ENCODE measurements at places on chromosomes 3 and 15.
A peak's percentile ranks its signal among the peaks of the same experiment; 100 is the strongest.

- DNase-seq = no peak
These were observed 320.6 kb downstream of the MECOM start for GRCh38 chr3:169342652-169343505.

GRCh38 chr3:138297059-138297607, 32.5 kb downstream of the NME9 start:
- no peak for DNase-seq

- DNase-seq = no peak
These were observed 22.1 kb downstream of the MASP1 start for GRCh38 chr3:187269486-187269885.

GRCh38 chr15:77985031-77985930, 92.2 kb downstream of the TBC1D2B start:
- DNase-seq = no peak

DNA sequence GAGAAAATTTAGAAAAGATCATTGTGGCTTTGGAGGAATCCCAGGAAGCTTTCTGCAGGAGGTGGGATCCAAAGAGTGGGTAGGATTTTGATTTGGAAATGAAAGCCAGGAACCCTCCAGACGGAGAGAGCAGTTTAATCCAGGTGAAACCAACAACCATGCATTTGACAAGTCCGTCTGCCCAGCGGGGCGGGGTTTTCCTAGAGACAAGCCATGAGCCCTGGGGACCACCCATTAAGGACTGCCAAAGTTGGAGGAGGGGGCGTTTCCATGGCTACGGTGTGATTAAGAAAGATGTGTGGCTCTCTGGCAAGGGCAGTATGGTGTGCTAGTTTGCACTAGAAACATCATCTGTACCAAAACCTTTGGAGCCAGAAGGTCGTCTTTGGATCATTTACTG, 53.4 kb downstream of the SRGAP3 start:
- DNase-seq = no peak

GRCh38 chr15:60949039-60949977, 279.8 kb downstream of the RORA start:
- DNase-seq = no peak

- no peak for DNase-seq
These were observed 143.6 kb upstream of the GOLIM4 start for GRCh38 chr3:168239287-168239686.

- DNase-seq = no peak
These were observed 26.8 kb downstream of the NPHP3 start for GRCh38 chr3:132695422-132695821.

GRCh38 chr3:158668506-158668905, 3.9 kb downstream of the LXN start:
- no peak for DNase-seq

DNA sequence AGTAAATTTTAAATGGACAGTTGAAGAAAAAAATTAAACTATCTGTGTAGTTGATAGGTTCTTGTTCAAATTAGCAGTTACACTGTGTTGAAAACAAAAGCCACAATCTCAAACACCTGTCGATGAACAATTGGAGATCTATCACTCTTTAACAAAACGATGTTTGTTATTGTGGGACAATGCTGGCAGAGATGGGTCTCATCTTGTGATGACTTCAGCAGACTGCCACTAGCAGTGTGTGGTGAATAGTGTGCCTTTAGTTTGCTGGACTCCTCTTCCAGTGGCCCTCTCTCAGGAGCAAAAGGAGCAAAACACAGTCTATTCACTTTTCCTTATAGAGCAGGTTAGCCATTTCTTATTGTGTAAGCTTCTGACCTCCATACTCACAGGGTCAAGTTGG, 14.7 kb upstream of the TRIM59 start:
- no peak for DNase-seq

- no peak for DNase-seq
These were observed 104.6 kb downstream of the APBA2 start for GRCh38 chr15:28990390-28990789.

GRCh38 chr3:50466177-50466576, 37.3 kb downstream of the CACNA2D2 start:
- peak; percentile 43 for DNase-seq

DNA sequence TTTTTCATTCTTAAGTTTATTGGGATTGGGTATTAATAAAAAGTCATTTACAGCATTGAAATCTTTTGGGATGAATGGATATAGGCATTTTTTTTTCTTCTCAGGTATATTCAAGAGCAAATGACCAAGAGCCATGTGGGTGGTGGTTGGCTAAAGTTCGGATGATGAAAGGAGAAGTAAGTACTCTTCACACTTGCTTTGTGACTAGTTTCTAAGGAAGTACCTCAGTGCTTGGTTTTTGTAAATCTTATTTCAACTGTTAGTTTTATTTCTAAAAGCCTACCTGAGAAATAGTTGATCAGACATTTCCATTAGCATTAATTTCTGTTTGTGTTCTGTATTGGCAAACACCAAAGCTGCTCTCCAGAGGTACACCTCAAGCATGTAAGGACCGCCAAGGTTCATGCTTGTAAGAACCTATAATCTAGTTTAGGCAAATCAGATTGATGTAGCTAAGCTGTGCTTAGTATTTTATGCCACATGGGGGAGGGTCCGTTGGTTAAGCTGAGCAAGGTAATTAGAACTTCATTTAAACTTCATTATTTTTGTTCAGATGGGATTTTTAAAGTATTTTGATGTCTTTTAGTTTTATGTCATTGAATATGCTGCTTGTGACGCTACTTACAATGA, 35.4 kb downstream of the FXR1 start:
- DNase-seq = no peak

DNA sequence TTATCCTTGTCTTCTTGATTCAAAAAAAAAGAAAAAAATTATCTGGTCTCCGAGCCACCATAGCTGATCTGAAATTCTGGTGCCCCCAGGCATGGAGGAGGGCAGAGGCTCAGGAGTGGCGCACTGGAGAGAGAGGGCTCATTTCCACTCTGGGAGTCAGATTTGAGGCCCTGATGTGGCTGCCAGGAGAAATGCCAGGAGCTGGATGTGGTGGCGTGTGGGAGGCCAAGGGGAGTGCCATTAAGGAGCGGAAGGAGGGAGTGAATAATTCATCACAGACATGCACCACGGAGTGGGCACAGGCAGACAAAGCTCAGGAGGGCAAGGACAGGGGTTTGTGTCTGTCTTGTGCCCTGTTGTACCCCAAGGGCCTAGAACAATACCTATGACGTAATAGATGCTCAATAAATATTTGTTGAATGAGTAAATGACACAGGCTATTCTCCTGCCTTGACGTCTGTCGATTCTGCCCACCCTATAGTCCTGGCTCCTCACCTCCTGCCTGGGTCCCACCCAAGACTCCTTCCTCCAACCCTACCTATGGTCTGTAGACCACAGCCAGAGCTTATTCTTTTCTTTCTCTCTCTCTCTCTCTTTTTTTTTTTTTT, 12.0 kb upstream of the GRIP2 start:
- no peak for DNase-seq

DNA sequence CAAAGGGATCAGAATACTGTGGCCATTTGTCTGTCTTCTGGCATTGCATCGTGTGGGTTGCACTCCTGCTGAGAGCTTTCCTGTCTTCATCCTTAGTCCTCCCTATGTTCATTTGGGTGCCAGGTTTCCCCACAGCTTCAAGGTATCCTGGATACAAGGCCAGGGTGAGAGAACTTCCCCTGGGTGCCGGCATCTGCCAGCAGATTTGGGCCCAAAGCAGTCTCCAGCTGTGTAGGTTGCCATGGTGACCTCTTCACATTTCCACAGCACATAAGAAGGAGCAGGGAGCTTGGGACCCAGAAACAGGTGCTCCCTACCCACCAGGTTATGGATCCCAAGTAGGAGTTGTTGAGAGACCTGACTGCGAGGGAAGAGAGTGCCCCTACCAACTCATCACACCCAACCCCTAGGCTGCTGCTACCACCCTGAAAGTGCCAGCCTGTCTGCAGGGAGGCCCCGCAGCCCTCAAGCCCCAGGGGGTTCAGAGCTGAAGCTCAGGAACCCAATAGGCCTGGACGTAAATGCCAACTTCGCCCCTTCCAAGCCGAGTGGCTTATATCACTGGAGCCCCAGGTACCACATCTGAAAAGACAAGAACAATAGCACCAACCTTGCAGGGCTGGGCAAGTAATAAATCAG, 19.9 kb downstream of the TTC21A start:
- DNase-seq = no peak

- DNase-seq = no peak
These were observed 342.6 kb upstream of the ICE2 start for GRCh38 chr15:60821462-60822061.

DNA sequence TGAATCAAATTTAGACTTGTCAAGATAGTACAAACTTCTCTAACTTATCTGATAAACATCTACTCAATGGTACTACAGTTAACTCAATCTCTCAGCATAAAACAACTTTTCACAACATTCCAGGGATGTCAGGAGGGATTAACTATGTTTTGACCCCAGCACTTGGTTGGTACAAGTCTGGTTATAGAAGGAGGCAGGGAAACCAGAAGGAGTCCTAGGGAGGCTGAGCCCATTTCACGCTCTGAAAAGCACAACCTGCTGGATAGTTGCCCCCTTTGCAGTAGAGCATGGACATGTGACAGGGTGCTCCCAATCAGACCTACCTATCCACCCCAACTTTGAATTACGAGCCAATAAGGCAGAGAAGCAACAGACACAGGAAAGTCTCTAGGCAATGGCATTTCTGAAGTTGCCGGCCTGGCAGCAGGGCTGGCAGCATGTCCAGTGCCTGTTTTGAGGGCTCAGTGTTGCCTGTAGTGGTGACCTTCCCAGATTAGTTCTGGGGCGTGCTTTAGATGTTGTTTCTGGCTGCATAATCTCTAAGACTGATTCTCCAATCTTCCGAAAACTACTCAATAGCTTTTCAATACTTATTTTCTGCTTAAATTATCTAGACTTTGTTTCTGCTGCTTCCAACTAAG, 8.2 kb downstream of the ANKUB1 start:
- DNase-seq = no peak
